Activated T-cell treated with anti-CD3 and anti-CD28 coated beads, Interleukin-2, amount 50 U/mL, for 72 hours (primary cell): ENCODE measurements at places on chromosomes 13 and 19. TPM values are rescaled to one million over a fixed set of nuclear protein-coding genes. Genes with fewer than 3 reads are reported as not detected.
A peak's percentile ranks its signal among the peaks of the same experiment; 100 is the strongest.

IGFL3 gene
- total RNA-seq, result not detected

VAV1 gene
- 114 TPM for total RNA-seq

JUNB gene
- 574 TPM for total RNA-seq

LGI4 gene
- 0.72 TPM for total RNA-seq

- peak; percentile 66 for DNase-seq
Measured at GRCh38 chr19:5403968-5404640, 51.1 kb upstream of the ZNRF4 start.

DNA sequence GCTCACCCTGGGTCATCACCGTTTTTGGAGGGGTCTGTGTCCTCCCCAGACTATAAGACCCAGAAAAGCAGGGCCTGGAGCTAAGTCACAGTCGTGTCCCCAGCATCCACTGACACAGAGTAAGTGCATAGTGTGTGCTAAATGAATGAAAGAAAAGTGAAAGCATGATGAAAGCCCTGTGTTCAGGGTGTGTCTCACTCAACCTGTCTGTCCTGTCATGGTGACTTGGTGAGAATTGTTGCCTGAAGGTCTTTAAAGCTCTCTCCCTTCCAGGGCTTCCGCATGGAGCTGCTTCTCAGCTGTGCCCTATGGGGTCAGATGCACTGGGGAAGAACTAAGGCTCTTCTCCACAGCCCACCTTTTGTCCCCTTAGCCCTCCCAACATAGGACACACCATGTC lies 20.5 kb upstream of the IGFL1 start:
- no peak for DNase-seq

DNA sequence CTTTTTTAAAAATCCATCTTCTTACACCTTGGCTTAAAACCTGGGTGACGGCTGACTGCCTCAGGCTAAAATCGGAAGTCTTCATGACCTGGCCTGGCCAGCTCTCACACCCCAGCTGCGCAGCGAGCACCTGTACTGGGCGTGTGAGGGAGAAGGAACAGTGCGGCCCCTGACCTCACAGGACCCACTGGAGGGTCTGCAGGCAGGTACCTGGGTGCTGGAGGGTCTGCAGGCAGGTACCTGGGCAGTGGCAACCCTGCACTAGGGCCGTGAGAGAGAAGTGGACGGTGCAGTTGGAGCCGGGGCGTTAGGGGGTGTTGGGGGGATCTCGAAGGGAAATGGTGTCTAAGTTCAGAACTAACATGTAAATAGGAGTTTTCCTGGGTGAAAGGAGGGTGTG lies 144.3 kb downstream of the STK24 start:
- no peak for DNase-seq

DNA sequence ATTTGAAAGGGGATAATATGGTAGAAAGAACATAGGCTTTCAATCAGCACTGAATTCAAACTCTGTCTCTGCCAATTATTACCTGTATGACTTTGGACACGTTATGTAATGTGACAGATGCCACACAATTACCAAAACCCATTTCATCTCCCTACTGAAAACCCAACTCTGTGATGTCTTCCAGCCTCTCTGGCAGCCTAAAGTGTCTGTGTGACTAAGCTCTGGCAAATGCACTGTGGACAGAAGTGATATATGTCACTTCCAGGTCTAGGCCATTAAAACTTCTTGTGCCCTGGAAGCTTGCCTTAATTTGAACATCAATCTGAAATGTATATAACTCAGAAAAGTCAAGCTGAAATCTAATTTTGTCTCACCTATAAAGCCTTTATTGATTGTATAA lies 552.0 kb downstream of the RFC3 start:
- DNase-seq, result no peak

GRCh38 chr13:114145722-114146121 lies 13.3 kb upstream of the RASA3 start:
- no peak for DNase-seq

- DNase-seq, result no peak
Measured at GRCh38 chr13:35342440-35342839, 134.0 kb downstream of the MAB21L1 start.

DNA sequence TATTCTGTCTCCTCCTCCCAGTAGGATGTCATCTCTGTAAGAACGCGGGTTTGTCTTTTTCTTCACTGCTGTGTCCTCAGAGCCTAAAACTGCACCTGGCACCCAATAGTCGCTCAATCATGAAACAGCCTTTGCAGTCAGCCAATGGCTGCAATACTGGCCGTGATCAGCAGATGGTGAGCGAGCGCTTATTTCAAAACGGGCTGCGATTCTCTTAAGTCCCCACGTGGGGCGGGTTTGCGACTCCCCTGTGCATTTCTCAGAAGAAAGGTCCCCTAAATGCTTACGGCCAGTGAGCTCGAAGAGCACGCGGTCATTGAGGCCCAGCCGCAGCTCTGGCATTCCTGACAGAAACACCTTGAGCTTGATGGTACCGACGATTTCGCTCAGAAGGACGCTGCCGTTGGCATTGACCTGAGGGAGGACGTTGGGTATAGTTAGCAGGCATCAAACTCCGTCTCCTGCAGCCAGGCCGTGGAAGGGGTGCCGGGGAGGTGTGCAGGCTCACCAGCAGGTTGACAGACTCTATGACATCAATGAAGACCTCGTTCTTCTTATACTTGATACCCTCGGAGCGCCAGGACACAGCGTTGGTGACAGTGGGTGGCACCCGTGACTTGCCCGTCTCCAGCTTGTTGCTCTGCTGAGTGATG lies 6.0 kb downstream of the AP1M2 start:
- DNase-seq, result peak; percentile 90

DNA sequence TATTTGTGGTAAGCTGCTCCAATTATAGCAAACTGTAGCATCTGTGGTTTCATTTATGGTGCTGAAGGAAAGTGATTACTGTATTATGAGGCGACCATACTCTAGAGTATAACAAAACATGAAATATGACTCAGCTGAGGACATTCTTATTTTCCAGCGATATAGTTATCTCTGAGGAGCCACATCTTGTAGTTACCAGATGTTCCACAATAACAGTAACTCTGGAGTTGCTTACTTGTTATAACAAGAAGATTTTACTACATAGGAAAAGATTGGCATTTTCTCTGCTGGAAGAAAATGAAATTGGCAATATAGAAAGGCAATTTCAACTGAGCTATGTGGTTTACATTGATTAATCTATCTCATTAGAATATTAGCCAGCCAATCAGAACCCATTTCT lies 1634.2 kb downstream of the PCDH9 start:
- DNase-seq, result no peak

- peak; percentile 41 for DNase-seq
Measured at GRCh38 chr13:78241278-78241919, 322.8 kb upstream of the EDNRB start.

DNA sequence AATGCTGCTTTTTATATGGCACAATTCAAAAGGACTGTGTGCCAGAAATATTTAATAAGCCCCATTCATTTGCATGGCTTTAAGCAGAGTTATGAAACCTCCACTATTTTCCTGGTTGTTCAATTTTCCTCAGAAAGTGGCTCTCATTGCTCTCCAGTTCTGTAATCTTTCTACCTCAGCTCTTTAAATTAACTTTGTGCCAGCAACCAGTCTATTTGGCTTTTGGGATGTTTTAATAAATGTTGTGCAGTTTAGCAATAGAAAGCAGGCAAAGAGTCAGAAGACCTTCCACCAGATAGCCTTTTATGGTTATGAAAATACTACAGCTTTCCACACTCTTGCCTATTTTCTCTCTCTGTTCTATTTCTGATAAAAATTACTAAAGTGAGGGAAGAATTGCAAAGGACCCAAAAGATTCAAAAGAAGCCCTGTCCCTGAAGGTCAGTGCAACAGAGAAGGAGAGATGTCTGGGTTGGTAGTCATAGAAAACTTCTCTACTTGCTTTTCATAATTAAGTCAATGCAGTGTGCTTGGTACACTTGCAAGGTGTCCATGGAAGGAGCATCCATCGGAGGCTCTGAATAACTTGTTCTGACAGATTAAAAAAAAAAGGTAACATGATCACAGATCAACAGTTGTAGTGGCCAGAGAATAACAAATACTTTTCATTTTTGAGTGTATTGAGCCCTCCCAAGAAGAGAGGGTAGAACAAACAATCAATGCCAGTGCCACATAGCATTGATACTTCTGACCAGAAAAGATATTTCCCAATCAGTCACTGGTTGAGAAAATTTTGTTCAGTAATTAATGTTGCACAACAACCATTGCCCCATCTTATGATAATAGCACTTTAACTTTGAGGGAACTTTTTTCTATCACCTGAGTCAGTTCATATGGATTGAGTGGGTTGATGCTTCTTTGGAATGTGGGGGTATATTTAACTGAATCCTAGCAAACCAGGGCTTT lies 48.4 kb upstream of the SPRY2 start:
- no peak for DNase-seq

- DNase-seq, result no peak
Measured at GRCh38 chr19:48401287-48401686, 7.8 kb downstream of the GRIN2D start.
